ENCODE measurements at places on chromosomes 3 and 15.

- no peak for DNase-seq
Measured at GRCh38 chr15:52745326-52746161, 44.6 kb downstream of the ONECUT1 start.

DNA sequence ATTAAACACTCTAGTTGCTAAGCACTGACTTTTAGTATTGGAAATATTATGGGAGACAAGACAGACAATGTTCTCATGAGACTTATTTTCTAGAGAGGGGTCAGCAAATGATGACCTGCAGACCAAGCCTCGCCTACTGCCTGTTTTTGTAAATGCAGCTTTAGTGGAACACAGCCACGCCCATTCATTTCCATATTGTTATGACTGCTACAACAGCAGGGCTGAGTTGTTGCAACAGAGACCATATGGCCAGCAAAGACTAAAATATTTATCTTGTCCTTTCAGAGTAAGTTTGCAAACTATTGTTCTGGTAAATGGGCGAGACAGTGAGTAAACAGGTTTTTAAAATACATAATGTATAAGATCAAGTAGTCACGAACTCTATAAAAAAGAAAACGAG lies 570.2 kb downstream of the NTRK3 start:
- peak; percentile 8 for DNase-seq

GRCh38 chr15:79678032-79678701 lies 218.6 kb downstream of the MTHFS start:
- DNase-seq: no peak

GRCh38 chr3:52537726-52538421 lies 1.5 kb downstream of the UQCC5 start:
- DNase-seq: no peak

- DNase-seq: peak; percentile 12
Measured at GRCh38 chr3:77296527-77296926, 256.6 kb downstream of the ROBO2 start.

DNA sequence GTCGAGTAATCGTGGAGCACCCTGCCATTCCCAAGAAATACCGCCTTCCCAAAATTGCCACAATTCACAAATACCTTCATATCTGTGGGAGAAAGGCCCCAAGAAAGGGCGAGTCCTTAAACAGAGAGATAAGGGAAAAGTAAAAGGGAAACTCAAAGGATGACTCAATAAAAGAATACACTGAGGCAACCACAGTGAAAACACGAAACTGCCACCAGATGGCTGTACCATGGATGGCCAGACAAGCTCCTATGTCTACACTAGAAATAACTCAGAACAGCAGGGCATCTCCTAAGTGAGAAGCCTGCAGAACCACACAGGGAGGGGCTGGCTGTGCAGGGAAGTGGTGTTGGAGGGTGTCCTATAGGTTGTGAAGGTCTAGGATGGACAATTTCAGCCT lies 25.0 kb downstream of the SRGAP3 start:
- DNase-seq: peak; percentile 9

- peak; percentile 64 for DNase-seq
Measured at GRCh38 chr3:37918627-37919026, 56.9 kb downstream of the CTDSPL start.

DNA sequence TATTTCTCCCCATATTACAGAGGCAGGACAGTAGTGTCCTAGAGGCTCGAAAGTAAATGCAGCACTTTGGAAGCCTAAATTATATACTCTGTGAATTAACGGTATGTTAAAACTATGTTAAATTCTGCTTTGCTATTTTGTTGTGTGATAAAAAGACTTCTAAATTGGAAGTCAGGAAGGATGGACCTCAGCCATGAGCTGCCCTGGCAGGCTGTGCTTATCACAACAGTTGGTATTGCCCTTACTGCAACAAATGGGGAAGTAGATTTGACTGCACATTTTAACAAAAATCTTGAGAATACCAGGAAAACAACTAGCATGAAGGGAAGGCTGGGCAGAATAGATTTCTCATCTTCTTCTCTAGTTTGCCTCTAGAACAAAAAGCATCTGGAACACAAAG lies 706.6 kb downstream of the SI start:
- no peak for DNase-seq

DNA sequence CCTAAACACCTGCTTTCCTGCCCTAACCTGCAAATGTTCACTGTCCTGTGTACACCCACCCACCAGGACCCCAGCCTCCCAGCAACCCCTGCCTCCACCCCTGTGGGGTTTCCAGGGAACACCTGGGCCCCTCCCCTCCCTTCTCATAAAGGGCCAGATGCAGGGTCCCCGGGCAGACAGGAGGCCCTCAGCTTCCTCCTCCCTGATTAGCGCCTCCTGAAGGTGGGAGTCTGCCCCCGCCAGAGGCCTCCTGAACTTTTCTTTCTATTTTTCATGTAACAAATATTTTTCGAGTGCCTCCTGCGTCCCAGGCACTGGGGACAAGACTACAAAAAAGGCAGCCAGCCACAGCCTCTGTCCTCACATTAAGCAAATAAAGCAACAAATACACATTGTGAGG lies 135.4 kb upstream of the LINGO1 start:
- DNase-seq: no peak
